ENCODE measurements at places on chromosomes 3 and 15. TPM values are rescaled to one million over a fixed set of nuclear protein-coding genes. Genes with fewer than 3 reads are reported as not detected.

DNA sequence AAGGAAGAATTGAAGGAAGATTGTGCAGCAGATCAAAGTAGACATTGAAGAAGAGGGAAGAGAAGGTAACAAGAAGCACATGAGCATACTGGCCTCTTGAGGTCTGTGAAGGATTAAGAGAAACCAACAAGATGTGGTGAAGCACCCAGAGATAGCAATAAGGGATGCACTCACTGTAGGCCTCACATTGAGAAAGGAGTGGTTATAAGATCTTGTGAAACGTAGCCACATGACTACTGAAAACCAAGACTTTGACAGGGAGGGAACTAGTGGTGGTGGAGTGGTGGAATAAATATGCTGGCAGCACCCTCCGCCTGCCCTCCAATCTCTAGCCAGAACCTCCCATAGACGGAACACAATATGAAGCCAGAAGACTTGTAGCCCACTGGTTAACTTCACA lies 651.2 kb downstream of the DIPK2A start:
- DNase-seq = no peak

- no peak for DNase-seq
Measured at GRCh38 chr3:15097891-15098290, 1.1 kb downstream of the RBSN start.

GRCh38 chr15:79032656-79033055 lies 57.9 kb downstream of the RASGRF1 start:
- no peak for DNase-seq

- DNase-seq = no peak
Measured at GRCh38 chr3:13095408-13095937, 22.2 kb upstream of the IQSEC1 start.

DNA sequence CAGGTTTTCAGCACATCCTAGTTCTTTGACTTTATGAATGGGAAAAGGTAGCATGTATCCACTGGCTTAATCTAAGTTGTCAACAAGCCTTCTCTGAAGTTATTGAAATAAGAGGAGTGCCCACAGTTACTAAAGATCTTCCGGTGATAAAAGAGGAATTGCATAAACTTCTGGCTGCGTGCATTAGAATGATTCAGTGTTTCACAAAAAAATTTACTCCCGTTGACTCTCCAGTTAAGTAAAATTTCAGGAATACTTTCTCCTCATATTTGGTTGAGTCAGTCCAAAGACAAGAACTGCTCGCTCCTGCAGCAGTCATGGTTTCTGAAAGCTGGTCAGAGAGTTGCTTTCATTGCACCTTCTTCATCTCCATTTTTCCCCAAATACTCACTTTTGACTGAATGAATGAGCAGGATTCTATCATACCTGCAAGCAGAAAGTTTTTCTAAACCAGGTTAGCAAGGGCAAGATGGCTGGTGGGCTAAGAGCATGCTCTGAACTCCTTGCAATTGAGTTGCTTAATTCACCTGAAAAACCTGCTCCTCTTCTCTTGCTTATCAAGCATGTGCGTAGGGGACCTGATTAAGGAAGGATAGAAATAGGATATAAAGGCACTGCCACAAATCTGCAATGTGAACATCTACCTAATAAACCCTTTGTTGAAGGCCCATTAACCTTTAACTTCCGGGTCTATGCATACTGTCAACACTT lies 64.2 kb upstream of the TIMP4 start:
- peak; percentile 40 for DNase-seq

GRCh38 chr15:96701443-96701842 lies 370.9 kb downstream of the NR2F2 start:
- DNase-seq = no peak

TMOD2 gene
- 0.08 TPM for total RNA-seq

Measured in HT-29 (cell line).